Fibroblast of the aortic adventitia (primary cell): ENCODE measurements at places on chromosomes 13 and 19. TPM values are rescaled to one million over a fixed set of nuclear protein-coding genes. Genes with fewer than 3 reads are reported as not detected.
A peak's percentile ranks its signal among the peaks of the same experiment; 100 is the strongest.

Gene KIR2DL1
- total RNA-seq: not detected in 2 replicates

DNA sequence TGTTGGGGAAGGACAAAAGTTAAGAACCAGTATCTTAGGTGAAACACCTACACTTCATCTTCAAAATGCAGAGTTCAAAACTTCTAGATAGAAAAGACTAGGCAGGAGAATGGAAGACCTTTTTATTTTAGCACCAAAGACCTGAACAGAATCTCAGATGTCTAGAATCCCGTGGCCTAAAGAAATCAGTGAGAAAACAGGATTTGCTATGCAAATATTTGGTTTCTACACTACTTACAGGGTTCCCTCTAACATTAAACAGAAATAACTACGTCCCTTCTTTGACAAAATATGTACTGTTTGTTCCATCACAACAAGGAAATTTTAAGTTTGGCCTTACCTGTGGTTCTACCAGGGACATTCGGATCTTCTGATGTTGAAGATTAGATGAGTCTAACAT, 21.5 kb downstream of the DIS3 start:
- DNase-seq: no peak

DNA sequence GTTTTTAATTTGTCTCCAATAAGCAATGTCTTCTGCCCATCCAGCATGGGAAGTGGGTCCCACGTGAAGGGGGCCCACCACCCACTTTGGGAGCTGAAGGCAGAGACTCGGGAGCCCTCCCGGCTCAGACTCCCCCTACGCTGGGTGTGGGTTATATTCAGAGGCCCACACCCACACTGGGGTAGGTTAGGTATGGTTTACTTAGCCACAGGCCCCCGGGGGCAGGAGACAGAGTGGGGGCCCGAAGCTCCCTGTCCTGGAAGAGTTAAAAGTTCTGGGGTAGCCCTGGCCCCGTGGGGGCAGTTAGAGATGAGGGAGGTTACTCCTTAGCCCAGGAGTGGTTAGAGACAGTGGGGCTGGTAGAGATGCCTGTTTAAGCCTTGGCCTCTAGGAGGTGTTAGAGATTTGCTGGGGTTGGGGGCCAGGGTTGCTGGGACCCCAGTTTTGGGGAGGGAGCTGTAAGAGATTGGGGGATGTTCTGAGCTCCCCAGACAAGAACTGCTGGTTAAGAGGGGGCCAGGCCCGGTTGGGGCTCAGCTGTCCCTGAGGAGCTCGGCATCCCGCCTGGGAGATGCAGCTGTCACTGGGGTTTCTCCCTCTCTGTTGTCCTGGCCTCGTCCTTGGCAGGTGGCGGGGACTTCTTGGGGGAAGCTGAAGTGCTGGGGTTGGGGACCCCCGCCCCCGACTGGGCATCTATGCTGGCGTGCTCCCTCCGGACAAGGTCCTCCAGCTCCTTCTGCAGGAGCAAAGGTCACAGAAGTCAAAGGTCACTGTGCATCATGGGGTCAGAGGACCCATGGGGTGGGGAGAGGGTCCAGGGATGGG, 712 bp upstream of the RINL start:
- no peak for DNase-seq

- DNase-seq: no peak
Measured at GRCh38 chr13:98312606-98313005, 135.5 kb upstream of the RNF113B start.

Gene TMC4
- total RNA-seq: 0.27 and 0.82 TPM in 2 replicates

GRCh38 chr19:55702131-55702627, 27.2 kb downstream of the EPN1 start:
- DNase-seq: peak; percentile 4

GRCh38 chr13:66137384-66137783, 1092.8 kb downstream of the PCDH9 start:
- no peak for DNase-seq

Gene ZNF443
- 0.65 and 2.9 TPM in 2 replicates for total RNA-seq

- DNase-seq: no peak
Measured at GRCh38 chr19:54739587-54740497, 1.5 kb downstream of the KIR2DL3 start.

DNA sequence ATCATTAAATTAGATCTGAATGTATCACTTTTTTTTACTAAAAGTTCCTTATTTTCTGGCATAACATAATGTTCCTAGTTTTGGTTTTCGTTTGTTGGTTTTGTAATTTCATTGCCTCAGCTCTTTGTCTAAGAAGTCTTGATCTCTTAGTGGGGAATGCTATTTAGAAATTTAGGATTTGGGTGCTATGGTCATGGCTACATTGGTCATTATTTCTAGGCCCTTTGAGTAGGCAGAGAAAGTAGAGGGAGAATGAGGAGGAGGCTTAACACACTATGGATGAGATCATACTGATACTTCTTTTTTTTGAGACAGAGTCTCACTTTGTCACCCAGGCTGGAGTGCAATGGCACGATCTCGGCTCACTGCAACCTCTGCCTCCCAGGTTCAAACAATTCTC, 41.8 kb downstream of the PIBF1 start:
- no peak for DNase-seq

- no peak for DNase-seq
Measured at GRCh38 chr13:50459658-50460057, 383.8 kb downstream of the DLEU7 start.

Gene CD177
- total RNA-seq: 0.27 and 0.33 TPM in 2 replicates

Gene EDDM13
- not detected in 2 replicates for total RNA-seq

DNA sequence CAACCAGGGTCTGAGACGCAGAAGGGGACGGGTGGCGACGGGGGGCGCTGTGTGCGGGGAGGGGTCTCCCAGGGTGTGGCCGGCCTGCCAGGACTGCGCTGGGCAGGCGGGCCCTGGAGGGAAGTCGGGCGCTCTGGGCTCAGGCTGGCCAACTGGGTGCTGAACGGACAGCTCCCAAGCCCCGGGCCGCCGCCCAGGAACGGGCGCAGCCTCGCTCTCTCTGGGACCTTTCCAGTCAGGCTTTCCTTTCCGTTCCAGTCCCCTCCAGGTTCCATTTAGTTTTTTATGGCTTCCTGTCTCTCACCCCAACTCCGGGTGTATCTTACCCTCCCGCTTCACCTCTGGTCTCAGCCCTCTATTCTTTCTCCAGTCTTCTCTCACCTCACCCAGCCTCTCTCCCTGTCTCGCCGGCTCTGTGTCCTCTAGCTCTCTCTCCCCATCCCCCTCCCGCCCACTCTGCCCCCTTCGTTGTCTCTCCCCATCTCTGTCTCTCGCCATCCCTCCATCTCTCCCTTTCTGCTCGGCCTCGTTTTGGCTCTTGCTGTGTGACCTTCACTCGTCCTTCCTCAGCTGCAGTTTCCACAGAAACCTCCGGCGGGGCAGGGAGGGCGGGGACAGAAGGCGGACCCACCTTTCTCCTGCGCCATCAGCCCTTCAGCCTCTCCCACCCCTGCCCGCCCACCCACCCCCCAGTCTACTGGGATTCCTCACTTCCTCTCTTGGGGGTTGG, 3.3 kb upstream of the ATP1A3 start:
- peak; percentile 38 for DNase-seq

DNA sequence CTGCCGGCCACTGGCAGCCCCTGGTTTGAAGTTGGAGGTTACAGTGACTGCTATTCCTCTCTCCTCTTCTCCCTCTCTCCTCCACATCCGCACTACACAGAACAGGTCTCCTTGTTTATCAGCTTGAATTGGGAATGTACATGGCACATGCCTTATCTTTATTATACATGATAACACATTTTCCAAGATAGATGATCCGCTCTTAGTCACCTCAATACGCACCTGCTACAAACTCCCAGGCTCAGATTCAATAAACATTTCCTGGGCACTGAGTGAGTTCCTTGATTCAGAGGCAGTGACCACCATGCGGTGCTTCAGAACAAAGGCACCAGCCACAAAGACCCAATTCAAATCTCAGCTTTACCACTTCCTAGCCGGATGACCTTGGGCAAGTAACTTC, 227.7 kb downstream of the TSHZ3 start:
- no peak for DNase-seq

Gene ZNF578
- total RNA-seq: 2.6 and 3.5 TPM in 2 replicates

DNA sequence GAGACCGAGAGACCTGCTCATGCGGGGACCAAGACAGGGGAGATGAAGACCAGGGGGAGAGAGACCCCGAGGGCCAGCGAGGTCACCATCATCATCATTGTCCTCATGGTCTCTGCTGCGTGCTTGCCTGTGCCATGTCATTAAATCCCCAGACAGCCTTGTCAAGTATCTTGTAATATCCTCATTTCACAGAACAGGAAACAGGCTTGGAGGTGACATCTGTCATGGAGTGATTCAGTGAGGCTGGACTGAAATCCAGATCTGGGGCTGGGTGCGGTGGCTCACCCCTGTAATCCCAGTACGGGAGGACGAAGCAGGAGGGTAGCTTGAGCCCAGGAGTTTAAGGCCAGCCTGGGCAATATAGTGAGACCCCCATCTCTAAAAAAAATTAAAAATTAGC, 5.9 kb upstream of the NANOS2 start:
- no peak for DNase-seq

Gene SERPINE3
- total RNA-seq: not detected in 2 replicates

DNA sequence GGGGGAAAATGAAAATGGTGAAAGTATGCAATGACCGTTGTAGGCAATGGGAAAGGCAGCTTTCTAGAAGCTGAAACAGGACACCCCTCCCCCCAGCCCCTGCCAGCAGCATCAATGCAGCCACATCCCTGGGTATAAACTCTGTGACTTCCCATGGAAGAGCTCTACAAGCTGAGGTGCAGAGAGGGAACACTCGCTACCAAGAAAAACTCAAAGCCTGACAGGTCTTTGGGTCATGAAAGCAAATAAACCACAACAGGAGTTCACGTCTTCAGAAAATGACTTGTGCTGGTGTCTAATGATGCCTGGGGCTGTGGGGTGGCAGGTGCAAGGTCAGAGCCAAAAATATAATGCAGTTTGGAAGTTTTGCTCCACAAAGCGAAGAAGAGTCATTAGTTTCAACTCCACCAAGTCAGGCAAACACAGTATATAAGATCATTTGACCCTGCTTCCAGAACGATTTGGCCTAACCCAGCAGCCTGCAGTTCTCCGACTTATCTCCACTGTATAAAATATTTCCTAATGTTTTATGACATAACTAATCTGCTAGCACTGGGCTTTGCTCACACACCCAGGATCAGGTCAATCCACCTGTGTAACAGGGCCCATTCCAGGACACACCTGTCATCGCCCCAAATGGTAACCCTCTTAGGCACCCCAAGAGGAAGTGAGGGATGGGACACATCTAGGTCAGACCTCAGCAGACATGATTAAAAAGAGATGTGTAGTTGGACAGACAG, 102.1 kb downstream of the IRS2 start:
- DNase-seq: no peak

Gene HSH2D
- total RNA-seq: not detected in 2 replicates

Gene SETDB2
- total RNA-seq: 6.1 and 11.0 TPM in 2 replicates

DNA sequence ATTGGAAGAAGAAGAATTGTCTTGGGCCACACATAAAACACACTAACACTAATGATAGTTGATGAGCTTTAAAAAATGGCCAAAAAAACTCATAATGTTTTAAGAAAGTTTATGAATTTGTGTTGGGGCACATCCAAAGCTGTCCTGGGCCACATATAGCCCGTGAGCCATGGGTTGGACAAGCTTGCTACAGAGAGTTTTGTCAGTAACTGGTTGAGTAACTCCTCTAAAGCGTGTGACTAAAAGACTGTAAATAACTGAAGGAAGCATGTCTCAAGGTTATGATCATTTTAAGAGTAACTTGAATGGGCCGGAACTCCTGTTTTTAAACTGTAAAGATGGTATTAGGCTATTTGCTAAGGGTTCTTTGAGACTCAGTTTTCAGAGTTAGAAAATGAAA, 118.0 kb downstream of the KL start:
- no peak for DNase-seq

GRCh38 chr19:23822735-23823134, 64.0 kb upstream of the ZNF681 start:
- no peak for DNase-seq

Gene CYP2F1
- not detected in 2 replicates for total RNA-seq

DNA sequence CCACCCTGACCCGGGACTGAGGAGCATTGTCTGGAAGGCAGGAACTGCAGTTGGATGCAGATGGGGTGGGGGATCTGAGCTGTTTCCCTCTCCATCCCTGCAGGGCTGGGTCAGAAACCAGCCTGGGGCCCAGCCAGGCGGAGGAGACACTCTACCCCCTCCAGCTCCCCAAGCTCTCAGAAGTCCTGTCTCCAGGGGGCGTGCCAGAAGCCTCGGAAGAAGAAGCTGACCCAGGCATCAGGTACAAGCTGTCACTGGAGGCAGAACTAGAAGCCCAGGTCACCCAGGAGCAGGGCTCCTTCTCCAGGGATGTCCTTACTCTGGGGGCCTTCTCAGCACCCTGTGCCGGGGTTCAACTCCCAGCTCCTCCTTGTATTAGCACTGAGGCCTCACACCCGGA, 15.5 kb downstream of the SIX5 start:
- DNase-seq: no peak

DNA sequence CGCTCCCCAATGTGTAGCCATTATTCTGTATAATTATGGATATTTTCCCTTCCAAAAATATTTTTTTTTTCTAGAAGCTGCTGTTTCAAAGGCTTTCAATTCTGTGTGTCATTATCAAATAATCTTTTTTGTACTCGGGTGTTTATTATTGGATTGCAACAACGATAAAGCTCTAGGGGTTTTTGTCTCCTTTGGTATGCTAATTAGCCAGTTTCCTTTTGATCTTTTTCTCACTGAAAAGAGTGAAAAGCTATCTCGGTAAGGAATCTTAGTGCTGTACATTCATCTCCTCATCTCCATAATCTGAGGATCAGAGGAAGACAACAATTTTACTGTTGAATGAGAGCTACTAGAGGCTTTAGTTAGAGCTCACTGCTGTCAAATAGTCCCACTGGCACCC, 136.6 kb downstream of the OLFM4 start:
- DNase-seq: no peak

DNA sequence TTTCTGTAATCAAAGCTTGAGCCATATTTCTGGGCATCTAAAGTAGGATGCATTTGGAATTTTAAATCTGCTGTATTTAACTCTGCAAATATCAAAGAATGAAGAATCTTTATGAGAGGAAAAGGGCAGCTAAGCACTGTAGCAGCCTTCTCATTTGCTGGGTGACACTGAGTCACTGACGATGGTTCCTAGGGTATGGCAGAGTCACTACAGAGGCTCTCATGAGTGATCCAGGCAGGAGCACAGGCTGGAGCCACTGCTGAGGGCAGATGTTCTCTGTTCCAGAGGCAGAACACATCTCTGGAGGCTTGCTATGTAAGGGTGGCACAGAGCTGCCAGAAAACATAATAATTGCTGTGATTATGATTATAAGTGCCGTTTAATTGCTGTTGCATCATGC, 340.7 kb upstream of the HTR2A start:
- DNase-seq: no peak

DNA sequence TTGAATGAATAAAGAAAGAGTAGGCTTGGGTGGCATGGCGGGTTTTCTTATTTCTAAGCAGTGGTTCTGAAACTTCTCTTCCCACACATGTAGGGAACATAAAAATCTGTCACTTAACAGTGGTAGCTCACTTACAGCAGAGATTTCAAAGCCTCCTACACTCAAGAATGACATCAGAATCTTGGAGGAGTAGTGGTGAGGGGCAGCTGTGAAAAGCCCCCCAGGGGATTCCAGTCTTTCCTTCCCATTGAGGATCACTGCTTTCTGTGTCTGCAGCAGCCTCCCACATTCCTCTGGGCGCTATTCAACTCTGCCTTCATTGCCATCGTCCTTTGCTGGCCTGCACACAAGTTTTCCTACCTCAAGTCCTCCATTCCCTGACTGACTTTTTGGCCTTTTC, 8.6 kb upstream of the NEK5 start:
- DNase-seq: no peak
